ENCODE measurements at places on chromosomes 13 and 19.

DNA sequence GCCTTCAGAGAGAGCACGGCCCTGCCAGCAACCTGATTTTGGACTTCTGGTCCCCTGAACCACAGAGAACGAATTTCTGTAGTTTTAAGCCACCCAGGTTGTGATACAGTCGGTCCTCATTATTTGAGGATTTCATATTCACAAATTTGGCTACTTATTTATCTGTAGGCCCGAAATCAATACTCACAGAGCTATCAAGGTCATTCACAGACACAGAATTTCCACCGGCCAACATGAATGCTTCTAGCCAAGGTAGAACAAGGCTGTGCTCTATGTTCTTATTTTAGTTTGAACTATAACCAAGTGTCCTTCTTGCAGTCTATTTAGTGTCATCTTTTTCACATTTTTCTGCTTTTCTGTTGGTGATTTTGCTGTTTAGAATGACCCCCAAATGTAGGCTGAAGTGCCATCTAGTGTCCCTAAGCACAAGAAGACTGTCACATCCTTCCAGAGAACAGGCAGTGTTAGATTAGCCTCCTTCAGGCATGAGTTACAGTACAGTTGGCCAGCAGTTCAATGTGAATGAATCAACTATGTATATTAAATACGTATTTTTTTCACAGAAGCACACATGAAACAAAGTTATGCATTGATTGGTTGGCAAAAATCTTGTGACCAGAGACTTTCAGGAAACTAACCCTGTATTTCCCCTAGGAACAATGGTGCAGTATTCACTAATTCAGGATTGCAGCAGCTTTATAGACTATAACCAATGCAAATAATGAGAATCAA, 63.5 kb downstream of the C13orf42 start:
- no peak for DNase-seq

- no peak for DNase-seq
These were observed 17.5 kb upstream of the ZNF90 start for GRCh38 chr19:20060282-20060681.

DNA sequence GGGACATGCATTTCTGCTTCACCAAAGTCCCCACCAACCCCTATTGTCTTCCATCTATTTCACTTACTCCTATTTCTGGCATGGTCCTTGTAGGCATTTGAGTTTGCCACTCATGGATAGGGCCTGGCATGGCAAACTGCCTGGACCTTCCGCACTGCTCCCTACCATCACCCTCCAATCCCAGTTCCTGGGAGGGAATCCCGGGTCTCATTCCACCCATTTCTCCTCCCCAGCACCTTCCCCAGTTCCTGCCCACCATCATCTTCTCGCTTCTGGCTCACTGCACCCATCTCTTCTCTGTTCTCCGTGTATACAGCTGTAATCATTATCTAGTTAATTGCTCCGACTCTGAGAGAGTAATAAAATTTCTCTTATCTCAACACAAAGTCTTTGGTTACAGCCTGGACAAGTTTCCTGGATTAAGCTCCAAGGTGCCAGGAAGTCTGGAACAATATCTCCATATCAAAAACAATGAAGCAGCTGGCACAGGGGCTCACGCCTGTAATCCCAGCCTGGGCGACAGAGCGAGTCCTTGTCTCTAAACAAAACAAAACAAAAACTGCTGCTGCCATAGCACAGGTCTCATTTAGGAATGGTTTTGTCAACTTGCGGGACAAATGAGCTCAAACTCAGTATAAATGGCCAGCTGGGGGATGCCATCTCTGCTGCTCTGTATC, 17.0 kb upstream of the COX7A1 start:
- DNase-seq, result peak; percentile 84

DNA sequence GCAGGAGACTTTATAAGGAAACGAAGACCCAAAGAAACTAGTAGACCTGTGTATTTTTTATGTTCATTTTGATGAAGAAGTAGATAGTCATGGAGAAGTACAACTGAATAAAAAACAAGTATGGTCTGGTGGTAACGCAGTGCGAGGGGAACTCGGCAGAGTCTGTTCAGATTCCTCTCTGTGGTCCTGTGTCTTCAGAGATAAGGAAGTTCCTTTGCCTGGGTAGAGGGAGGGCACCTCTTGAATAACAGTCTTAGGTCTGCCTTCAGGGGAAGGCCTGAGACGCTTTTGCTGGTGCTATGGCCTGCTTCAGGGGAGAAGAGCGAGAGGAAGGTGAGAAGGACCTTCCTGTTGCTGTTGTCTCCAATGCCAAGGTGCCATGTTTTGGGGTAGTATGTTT, 25.9 kb upstream of the SLC46A3 start:
- DNase-seq, result no peak

DNA sequence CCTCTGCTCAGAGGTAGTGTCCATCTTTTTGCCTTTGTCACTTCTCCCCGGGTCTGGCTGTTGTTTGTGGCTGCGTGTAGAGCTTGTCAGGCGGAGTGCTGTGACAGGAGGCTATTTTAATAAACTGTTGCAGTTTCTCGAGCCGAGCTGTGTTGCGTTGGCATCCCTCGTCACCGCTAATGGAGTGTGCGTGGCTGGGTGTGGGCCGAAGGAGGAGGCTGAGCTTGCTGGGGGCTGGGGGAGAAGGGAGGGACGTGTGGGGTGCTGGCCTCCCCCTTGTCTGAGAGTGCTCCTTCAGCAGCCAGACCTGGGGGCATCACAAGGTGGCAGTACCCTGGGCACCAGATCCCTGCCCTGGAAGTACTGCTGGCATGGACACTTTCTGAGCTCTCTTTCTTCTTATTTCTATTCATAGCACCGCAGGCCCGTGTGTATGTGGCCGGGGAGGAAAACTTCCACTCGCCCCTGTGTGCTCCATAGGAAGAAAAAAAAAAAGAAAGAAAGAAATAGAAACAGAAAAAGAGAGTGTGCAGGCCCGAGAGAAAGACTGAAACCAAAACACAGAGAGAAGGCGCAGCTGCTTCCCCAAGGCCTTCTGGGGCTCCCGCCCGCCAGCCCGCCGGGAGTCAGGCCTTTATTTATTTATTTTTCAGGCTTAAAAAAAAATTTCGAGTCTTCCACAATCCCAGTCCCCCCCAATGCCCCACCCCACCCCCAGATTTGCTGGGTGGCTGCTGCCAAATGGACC, 27.0 kb downstream of the NFIX start:
- DNase-seq, result peak; percentile 67

DNA sequence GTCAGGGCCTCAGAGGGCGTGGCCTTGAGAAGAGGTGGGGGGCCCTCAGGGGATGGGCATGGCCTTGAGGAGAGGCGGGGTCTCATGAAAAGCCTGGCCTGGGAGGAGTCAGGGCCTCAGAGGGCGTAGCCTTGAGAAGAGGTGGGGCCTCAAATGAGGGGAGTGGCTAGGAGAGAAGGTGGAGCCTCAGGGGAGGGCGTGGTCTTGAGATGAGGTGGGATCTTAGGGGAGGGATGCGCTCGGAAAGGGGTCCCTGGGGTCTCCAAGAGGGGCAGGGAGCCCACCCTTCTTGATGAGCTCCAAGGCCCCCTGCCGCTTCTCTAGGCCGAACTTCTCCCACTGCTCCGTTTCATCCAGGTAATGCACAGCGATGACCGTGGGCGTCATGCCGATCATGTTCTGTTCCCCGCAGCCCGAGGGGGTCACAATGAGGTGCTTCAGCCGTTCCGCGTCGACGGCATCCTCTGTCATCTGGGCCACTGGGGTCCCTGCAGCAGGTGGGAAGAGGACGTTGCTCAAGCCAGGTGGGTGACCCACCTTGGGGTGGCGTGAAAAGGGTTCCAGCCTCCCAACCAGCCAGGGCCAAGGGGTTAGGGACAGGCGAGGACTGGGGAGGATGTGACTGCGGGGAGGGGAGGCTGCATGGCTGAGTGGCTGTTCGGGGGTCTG, 24.3 kb upstream of the TNFSF14 start:
- no peak for DNase-seq

GRCh38 chr19:34244611-34245299, 9.6 kb upstream of the GARRE1 start:
- DNase-seq, result no peak

GRCh38 chr19:15280915-15281683, 48.9 kb upstream of the EPHX3 start:
- peak; percentile 52 for DNase-seq

- DNase-seq, result no peak
These were observed 115.1 kb upstream of the LSM14A start for GRCh38 chr19:34057155-34057554.

DNA sequence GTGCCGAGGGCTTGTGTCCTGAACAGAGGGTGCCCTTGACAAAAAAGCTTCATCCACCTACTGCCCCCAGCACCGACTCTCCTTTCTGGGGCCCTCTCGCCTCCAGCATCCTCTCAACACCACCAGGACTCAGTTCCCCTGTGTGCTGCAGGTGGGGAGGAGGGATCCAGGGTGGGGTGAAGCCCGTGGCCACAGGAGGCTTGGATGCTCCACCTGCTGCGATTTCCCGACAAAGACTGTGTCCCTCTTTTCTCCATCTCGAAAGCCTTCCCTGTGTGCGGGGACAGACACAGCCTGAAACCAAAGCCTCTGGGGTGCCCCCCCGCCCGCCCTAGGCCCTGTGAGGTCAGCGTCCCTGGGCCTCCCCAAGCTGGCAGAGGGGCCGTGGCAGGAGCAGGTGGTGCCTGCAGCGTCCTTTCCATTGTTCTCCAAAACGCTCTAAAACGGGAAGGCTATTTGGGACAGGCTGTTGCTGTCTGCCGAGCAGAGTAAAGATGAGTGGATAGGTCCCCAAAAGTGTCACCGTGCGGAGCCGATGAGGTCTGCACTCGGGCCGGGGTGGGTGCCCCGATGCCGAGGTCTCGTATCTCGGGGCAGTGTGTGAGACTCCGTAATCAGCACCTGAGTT, 185.7 kb downstream of the PTPRS start:
- DNase-seq, result no peak

DNA sequence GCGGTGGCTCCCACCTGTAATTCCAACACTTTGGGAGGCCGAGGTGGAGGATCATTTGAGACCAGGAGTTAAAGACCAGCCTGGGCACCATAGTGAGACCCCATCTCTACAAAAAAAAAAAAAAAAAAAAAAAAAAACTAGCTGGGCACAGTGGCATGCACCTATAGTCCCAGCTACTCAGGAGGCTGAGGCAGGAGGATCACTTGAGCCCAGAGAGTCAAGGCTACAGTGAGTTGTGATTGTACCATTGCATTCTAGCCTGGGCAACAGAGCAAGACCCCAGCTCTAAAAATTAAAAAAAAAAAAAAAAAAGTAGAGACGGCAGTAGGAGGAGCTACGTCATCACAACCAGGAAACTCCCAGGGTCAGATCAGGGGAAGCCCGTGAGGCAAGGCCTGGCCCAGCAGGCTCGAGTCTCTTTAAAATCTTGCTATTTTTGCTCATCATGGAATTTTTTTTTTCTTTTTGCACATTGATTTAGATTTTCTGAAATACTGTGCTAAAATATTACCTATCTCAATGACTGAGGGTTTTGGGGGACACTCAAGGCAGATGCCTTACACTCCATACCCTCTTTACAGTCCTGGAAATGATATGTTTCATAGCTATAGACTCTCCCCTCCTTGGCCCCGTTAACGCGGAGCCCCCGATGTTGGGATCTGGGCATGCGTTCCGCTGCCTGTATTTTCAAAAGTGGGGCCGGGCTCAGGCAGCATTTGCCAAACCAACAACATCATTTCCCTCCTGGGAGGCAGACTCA, 44.4 kb upstream of the USE1 start:
- no peak for DNase-seq

DNA sequence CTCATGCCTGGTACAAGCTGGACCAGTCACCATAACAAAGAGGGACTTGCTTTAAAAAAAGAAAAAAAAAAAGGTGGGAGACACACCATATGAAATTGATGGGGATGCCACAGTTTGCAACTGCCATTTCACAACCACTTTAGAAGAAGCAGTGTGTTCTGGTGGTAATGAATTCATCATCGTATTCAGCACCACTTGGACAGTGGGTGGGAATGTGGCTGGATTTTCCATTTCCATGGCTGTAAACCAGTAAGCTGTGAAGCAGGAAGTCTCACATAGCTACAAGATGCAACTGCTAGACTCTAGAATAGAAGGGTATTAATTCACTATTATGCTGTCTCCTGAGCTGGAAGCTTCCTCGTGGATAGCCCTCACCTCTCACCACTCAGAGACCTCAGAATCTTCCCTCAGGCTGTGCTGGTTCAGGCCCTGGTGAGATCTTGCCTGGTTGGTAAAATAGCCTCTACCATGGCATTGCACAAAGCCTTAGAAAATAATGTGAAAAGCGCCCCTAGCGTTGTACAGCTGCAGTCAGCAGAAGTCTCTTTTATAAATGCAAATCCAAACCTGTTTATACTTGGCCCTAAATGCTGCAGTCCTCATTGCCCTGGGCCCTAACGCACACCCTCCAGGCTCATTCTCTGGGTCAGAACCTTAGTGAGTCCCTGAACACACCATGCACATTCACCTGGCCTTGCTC, 150.7 kb downstream of the KCTD15 start:
- no peak for DNase-seq

GRCh38 chr19:52297601-52298364, 814 bp downstream of the ZNF480 start:
- no peak for DNase-seq

DNA sequence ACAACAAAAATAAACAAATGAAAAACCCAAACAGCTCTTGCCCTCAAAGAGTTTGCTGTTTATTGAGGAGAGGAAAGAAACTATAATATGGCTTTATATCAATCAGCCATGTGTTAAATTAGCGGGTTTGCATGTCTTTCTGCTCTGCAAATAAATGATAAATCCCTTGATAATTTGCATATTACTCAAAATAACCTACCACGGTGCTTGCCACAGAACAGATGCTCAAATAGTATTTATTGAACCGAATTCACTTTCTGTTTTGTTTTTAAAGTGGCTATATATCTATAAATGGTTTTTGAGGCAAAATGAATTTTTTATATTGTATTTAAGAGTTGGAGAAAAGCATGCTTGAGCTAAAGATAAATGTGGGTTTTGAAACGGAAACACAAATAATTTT, 428.1 kb downstream of the ITGBL1 start:
- DNase-seq, result no peak

DNA sequence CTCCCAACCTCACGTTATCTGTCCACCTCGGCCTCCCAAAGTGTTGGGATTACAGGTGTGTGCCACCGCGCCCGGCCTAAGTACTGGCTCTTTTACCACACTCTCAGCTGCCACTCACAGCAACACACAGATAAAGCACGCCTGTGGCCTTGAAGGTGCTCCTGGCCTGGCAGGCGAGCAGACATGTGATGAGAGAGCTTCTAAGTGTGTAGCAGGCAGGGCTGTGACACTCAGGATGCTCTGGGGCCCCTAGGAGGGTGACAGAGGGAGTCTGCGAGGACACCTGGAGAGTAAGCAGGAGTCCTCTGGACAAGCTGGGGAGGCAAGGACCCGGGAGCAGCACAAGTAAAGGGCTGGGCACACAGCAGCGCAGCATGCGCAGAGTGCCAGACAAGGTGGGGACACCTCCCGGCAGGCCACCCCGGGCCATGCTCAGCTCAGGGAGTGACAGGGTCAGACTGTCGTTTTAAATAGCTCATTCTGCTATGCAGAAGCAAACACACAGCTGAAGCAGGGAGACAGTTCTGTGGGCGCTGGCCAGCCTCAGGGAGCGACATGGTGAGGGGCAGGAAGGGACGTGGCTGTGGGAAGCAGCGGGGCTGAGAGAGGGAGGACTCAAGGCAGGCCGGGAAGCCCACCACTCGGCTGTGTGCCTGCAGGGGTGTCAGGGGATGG, 26.5 kb downstream of the MED26 start:
- DNase-seq, result no peak
